ENCODE measurements at places on chromosomes 2 and 18.

- no peak overlapping the region for H3K4me3 ChIP-seq
- no peak for DNase-seq
- 0 out of 2 replicates have a peak, but pooled peaks cover 4% of the 10 kb centered on the region for H3K4me1 ChIP-seq
- no peak overlapping the region for H3K27ac ChIP-seq
- no peaks in the 10 kb centered on the region for H3K36me3 ChIP-seq
These were observed 138.6 kb upstream of the MSH6 start for GRCh38 chr2:47644351-47644750.

GRCh38 chr2:24984912-24985311 lies 13.2 kb upstream of the DNAJC27 start:
- no peaks in the 10 kb centered on the region for H3K36me3 ChIP-seq
- H3K4me1 ChIP-seq: peaks cover 7% of the 10 kb centered on the region
- DNase-seq: no peak
- no peak overlapping the region for H3K27ac ChIP-seq
- peaks cover 17% of the 10 kb centered on the region for H3K27me3 ChIP-seq

- H3K27me3 ChIP-seq: peaks cover 10% of the 10 kb centered on the region
- H3K36me3 ChIP-seq: no peaks in the 10 kb centered on the region
- no peak overlapping the region for H3K27ac ChIP-seq
- H3K4me3 ChIP-seq: no peak overlapping the region
These were observed 19.0 kb downstream of the RNF125 start for GRCh38 chr18:32037616-32038015.

DNA sequence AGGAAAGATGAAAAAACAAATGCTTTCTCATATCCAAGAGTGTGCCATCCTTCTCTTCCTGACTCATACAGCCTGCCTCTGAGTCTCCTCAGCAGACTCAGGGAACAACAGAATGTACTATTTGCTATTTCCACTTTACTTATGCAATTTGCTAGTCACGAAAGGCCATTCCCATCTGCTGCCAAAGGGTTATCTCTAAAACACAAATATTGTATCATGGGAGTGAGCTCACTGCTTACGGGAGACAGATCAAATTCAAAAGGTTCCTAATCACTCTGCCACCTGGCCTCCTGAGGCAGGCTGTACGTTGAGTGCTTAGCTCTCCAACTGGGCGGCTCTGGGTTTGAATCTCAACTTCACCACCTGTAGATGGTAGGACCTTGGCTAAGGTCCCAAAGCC lies 92.0 kb downstream of the GAREM1 start:
- no peaks in the 10 kb centered on the region for H3K4me1 ChIP-seq
- H3K4me3 ChIP-seq: no peak overlapping the region
- no peaks in the 10 kb centered on the region for H3K27me3 ChIP-seq
- DNase-seq: no peak

DNA sequence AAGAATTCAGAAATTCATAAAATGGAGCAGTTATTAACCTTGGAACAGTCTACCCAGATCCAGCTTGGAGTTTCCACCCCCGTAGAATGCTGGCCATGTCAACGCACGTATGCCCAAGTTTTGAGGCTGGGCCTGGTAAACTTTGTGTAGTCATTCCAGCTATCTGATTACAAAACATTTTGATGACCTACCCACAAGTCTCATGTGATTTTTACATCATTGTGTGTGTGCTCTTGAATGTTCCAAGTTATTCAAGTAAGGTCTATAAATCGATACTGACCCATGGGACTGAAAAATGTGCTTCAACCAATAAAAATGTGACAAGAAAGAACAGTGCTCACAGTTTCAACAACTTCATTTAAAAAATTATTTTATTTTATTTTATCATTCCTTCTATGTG lies 32.5 kb upstream of the ICOS start:
- H3K4me3 ChIP-seq: no peak overlapping the region
- H3K27ac ChIP-seq: no peak overlapping the region
- DNase-seq: no peak
- H3K4me1 ChIP-seq: peaks cover 3% of the 10 kb centered on the region
- H3K27me3 ChIP-seq: peaks cover 3% of the 10 kb centered on the region
- H3K36me3 ChIP-seq: peaks cover 6% of the 10 kb centered on the region

- no peak for DNase-seq
- peak overlapping the region; percentile 23 for H3K27ac ChIP-seq
- H3K4me3 ChIP-seq: no peak overlapping the region
- peaks cover 26% of the 10 kb centered on the region for H3K4me1 ChIP-seq
These were observed 47.6 kb downstream of the TEX44 start for GRCh38 chr2:231640241-231640640.

DNA sequence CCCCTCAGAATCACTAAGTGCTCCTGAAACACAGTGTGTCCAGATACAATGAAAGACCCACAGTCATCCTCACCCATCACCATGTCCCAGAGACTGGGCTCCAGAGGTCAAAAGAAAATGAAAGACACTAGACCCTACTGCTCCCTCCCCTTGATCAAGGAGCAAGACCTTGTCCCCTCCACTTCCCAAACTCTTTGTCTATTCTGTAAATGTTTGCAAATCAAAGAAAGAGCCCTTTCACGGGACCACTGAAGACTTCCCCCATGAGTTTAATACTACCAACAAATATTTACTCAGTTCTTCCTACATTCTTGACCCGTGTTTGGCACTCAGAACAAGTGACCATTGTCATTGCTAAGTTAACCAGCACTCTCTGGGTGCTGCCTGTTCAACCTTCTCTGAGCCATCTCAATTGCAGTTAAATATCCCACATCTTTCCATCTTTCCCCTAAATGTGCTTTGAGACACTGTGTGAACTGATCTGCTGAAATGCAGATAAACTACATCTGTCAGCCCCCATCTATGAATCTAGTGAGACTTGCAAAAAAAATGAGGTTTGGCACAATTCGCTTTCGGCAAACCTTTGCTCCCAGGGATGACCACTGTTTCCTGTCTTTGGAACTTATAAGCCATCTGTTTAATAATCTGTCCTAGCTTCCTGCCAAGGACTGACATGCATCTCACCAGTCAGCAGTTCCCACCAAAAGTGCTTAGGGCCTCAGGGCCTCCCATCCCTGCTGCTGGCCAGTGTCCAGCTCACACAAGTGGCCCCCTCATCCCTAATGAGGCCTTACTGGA lies 170.3 kb downstream of the GFPT1 start:
- no peak overlapping the region for H3K4me3 ChIP-seq
- peak overlapping the region; percentile 4 for H3K27ac ChIP-seq
- H3K4me1 ChIP-seq: peaks cover 55% of the 10 kb centered on the region
- H3K27me3 ChIP-seq: no peaks in the 10 kb centered on the region
- H3K36me3 ChIP-seq: peaks cover 29% of the 10 kb centered on the region

DNA sequence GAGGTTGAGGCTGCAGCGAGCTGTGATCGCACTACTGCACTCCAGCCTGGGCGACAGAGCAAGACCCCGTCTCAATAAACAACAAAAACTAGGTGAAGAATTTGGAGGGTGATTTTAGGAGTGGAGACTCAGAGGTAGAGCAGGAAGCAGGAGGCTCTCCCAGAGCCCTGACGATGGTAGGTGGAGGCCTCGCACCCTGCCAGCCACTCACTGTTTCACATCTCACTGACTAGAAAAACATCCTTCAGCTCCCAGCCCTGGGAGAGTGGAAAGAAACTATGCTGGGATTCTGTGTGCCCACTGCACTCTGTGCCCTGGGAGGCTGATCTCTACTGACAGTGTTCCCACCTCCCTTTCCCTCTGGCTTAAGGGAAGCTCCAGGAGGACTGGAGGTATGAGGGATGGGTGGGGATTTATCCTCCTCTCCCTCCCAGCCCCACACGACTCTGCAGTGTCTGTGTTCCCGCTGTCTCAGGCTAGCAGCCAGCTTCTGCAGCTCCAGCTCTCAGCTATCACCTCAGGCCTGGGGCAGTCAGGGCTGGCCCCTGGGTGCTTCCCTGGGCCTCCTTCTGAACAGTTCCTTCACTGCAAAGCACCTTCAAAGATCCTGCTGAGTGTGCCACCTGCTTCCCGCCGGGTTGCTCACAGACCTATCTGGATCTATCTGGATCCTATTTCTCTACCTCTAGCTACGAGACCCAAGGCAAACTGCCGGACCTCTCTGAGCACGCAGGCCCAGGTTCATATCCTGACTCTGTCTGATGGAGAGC lies 9.6 kb downstream of the CIB4 start:
- no peak overlapping the region for H3K27ac ChIP-seq
- peaks cover 45% of the 10 kb centered on the region for H3K27me3 ChIP-seq
- H3K4me3 ChIP-seq: no peak overlapping the region
- peaks cover 7% of the 10 kb centered on the region for H3K4me1 ChIP-seq
- DNase-seq: no peak
- H3K36me3 ChIP-seq: no peaks in the 10 kb centered on the region

Data from HFFc6 (cell line).